Motor neuron (in vitro differentiated cells): ENCODE measurements at places on chromosomes 3 and 15.

DNA sequence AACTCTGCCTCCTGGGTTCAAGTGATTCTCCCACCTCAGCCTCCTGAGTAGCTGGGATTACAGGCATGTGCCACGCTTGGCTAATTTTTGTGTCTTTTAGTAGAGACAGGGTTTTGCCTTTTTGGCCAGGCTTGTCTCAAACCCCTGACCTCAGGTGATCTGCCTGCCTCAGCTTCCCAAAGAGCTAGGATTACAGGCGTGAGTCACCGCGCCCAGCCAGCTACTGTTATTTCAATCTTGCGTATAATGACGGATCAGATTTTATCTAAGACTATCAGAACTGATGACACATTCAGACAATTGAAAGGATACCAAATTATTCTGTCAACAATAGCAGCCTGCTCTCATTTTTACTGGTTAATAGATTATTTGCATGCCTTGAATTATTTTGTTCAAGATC lies 612.2 kb downstream of the ZIC1 start:
- no peak for ATAC-seq

GRCh38 chr3:101842245-101842934 lies 6.9 kb upstream of the NFKBIZ start:
- ATAC-seq = no peak

DNA sequence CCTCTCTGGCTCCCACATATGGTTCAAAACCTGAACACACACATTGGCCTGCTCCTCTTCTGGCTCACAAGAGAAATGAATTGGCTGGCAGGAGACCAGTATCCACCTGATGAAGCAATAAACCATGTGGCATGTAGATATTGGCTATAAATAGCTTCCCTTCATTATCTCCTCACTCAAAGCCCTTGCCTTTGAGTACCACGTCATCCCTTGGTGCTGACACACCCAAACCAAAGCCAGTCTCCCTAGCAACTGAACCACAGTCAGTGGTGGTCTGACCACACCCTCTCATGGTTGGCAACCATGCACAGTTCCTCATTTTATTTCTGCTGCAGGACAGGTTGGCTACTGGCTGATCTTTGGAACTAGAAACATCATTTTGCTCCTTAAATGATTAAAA lies 98.8 kb downstream of the ZNF621 start:
- ATAC-seq = no peak

DNA sequence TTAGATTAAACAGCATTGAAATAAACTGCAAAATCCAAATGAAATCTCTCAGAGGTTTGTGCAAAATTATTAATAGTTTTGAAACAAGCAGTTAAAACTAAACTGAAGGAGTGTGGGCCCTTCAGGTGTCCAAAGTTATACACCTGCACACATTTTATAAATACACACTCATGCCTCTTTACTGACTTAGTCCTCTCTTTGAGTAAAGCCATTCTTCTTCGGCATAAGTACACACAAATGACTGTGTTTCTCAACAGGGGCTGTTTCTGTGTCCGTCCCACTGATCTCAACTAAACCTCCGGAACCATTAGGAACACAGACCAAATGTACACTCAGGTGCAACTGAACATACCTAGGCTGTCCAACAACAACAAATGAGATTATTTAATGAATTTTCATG lies 18.8 kb downstream of the MECOM start:
- no peak for ATAC-seq

DNA sequence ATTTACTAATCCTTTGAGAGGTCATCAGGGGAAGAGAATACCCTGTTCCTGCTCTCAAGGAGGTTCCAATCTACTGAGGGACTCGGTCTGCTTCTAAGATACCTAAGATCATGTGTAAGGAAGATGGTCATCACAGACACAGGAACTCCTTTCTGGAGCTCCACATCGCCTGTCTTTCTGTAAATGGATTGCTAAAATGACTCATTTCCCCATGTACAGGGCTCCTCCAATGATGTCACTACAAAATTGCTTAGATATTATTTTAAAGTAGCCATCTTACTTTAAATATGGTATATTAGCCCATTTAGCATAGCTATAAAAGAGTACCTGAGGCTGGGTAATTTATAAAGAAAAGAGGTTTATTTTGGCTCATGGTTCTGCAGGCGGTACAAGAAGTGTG lies 206.1 kb upstream of the PROK2 start:
- no peak for ATAC-seq

DNA sequence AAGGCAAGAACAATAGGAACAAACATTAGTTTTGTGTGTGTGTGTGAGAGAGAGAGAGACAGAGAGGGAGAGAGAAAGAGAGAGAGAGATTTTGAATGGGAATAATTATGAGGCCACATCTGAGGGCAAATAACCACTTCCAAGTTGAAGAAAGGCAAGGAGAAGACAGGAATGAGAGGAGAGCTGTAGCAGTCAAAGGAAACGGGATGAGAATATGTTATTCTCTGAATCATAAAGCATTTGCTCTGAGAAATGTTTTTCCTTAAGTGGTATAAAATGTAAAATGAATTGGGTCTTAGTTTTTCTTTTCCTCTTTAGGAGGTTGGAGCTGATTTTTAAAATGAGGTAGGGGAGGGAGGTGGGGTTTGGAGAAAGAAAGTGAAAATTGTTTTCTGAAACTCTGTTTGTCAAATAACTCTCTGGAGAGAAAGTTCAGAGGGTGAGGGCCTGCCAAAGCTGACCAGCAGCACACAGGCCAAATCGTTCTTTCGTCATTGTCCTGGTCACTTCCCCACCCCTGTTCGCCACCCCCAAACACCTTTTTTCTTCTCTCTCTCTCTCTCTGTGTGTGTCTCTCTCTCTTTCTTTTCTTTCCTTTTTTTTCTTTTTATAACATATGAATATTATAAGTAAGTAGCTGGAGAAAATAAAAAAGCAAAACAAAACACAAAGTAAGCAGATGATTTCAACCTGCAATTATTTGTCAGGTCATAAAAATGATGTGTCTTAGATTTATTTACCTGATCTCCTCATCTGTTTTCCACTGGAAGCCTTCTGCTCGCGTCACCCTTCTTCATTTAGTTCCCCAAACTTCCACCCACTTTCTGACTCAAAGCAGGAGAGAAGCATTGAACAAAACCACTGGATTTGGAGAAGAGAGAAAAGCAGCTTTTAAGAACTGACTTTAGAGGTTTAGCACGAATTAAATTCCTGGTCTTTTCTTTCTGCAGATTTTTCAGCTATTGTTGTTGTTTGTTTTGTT lies 110.6 kb downstream of the LPP start:
- ATAC-seq = no peak

- ATAC-seq = no peak
Observed at GRCh38 chr3:104291878-104292277, 1074.8 kb upstream of the ALCAM start.

GRCh38 chr3:124791142-124791541 lies 60.9 kb downstream of the UMPS start:
- peak; percentile 56 for ATAC-seq

- no peak for ATAC-seq
Observed at GRCh38 chr3:30508339-30508738, 98.1 kb upstream of the TGFBR2 start.

DNA sequence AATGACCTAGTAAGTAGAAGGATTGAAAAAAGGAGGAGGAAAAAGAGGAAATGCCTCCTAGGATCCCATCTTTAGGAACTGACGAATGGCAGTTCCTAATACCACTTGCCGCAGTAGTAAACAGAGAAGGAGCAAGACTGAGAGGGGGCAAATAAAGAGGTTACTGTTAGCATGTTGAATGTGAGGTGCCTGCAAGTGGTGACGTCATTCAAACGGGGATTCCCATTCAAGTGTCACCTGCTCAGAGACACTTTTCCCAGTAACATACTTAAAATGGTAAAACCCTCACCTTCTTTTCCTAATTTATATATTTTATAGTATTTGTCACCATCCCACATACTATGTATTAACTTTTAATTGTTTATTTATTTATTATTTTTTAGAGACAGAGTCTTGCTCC lies 178.9 kb downstream of the IL5RA start:
- no peak for ATAC-seq

- no peak for ATAC-seq
Observed at GRCh38 chr3:187943677-187944389, 198.6 kb upstream of the BCL6 start.

DNA sequence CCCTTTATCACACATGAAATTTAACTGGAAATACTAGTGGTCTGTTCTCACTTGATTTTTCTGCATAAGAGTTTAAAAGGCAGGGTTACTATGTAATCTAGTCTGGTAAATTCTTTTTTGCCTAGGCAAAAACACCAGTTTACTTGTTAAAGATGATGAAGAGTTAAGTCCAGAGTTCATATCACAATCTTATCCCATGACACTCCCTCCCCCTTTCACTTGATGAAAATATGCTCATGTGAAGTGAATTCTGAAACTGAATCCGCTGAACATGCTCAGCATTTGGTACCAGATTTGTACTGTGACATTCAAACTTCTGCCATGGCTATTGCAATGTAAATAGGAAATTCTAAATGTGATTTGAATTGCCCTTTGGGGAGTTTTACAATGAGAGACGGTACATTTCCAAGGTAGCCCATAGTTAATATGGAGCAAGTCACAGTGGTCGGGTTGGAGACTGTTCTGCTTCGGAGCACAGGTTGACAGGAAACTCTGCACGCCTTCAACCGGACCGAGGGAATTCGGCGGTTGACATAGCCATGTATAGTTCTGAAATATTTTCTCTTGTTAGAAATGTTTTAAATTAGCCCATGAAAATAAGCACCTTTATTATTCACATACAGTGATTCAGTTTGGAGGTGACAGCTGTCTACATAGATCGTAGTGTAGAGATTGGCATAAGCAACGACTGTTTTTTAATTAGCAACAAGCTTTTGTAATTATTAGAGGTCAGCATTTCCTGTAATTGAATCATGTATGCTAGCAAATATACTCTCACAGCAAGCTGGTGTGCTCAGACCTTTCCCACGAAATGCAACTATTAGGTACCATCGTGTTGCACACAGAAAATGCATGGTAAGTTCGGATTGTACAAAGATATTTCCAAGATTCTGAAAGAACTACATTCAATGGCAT lies 768.6 kb upstream of the GOLIM4 start:
- ATAC-seq = no peak

- no peak for ATAC-seq
Observed at GRCh38 chr15:31843426-31844055, 186.8 kb upstream of the CHRNA7 start.

- no peak for ATAC-seq
Observed at GRCh38 chr3:178381971-178382448, 154.2 kb upstream of the KCNMB2 start.

DNA sequence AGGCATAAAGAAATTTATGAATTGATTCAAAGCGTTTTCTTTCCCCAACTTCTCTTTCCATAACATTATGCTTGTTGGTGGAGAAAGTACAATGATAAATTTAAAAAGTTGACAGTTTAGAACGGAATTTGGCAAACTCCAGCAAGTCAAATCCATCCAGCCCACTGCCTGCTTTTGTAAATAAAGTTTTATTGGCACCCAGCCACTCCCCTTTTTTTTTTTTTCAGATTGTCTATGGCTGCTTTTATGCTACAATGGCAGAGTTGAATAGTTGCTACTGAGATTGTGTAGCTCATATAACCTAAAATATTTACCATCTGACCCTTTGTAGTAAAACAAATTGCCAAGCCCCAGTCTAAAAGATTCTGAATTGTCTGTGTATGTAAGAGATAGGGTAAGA lies 112.8 kb upstream of the RBMS3 start:
- no peak for ATAC-seq

DNA sequence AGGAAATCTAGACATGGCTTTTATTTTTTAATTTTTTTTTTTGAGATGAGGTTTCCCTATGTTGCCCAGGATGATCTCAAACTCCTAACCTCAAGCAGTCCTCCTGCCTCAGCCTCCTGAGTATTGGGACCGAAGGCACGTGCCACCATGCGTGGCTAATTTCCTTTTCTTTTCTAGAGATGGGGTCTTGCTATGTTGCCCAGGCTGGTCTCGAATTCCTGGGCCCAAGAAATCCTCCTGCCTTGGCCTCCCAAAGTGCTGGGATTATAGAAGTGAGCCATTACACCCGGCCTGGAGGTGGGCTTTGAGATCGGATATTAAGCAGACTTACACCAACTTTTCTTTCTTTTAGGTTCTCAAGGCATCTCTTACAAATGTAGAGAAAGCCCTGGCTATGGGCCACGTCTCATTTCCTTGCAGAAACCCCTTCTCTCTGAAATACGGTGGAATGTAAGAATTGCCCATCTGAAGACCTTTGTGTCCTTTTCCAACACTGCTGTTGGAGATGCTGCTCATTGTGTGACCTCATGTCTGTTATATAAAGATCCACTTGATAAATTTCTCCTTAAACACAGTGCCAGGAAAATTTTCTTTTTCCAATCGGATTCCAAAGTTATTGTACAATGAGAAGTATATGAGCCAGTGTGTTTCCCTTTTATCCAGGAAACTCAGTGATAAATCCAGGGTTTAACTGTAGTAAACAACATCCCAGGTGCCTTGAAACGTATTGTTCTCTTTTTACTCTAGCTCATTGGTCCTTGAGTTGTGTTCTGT lies 36.8 kb upstream of the CFAP161 start:
- ATAC-seq = no peak

- ATAC-seq = no peak
Observed at GRCh38 chr3:190519886-190520285, 6.0 kb downstream of the IL1RAP start.

DNA sequence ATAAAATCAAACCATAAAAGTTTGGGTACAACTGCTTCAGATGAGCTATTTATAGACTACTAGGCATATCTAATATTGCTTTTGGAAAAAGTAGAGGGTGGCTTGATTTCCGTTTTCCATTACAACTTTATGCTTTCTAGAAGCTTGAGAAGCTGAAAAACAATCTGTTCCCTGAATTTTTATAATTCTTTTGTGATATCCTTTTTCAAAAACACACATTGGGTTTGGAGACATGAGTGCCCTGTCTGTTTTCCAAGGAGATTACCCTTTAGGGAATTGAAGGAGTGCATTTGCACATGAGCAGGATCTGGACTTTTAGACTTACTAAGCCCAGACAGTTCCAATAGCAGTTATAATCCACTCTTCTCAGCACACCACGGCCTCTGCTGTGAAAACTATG lies 49.5 kb upstream of the FILIP1L start:
- ATAC-seq = no peak

GRCh38 chr3:150314248-150315004 lies 93.7 kb upstream of the TSC22D2 start:
- no peak for ATAC-seq

DNA sequence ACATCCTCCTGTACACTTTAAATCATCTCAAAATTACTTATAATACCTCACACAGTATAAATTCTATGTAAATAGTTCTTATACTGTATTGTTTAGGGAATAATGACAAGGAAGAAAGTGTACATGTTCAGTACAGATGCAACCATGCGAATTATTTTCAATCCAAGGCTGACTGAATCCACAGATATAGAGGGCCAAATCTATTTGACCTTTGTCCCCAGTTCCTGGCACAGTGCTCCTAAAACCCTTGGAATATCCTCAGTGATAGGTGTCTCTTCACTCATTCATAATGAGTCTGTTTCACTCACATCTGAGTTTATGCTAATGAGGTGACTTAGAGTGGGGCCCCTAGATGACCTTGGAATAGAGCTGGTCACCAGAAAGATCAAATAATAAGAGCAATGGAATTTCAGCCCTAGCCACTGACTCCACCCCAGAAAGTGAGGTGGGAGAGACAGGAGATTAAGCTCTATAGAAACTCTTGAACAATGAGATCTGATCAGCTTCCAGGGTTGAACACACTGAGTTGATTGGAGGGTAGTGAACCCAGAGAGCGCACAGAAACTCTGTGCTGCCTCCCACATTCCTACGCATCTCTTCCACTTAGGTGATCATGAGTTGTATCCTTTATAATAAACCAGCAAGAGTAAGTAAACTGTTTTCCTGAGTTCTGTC lies 65.3 kb downstream of the ADAM10 start:
- no peak for ATAC-seq

GRCh38 chr3:146160321-146160963 lies 542 bp downstream of the PLOD2 start:
- ATAC-seq = peak; percentile 33

GRCh38 chr3:34140616-34141015 lies 342.2 kb downstream of the PDCD6IP start:
- ATAC-seq = no peak
